ENCODE measurements at places on chromosomes 16 and 17.

DNA sequence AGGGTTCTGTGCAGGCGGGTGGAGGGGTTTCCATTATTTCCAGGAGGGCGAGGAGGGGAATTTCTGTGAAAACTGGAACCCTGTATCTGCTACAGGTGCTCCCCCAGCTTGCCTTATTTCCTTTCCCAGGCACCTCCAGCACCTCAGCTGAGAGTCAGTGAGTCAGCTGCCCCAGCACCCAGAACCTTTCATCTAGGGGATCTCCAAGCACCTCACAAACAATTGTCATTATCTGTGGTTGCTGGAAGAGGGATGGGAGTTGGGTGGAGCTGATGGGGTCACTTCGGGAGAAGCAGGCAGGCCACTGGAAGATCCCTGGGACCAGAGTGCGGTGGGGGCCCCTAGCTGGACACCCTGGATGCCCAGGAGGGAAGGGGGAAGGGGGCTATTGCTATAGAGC, 10.0 kb upstream of the CLUH start:
- DNase-seq = no peak

DNA sequence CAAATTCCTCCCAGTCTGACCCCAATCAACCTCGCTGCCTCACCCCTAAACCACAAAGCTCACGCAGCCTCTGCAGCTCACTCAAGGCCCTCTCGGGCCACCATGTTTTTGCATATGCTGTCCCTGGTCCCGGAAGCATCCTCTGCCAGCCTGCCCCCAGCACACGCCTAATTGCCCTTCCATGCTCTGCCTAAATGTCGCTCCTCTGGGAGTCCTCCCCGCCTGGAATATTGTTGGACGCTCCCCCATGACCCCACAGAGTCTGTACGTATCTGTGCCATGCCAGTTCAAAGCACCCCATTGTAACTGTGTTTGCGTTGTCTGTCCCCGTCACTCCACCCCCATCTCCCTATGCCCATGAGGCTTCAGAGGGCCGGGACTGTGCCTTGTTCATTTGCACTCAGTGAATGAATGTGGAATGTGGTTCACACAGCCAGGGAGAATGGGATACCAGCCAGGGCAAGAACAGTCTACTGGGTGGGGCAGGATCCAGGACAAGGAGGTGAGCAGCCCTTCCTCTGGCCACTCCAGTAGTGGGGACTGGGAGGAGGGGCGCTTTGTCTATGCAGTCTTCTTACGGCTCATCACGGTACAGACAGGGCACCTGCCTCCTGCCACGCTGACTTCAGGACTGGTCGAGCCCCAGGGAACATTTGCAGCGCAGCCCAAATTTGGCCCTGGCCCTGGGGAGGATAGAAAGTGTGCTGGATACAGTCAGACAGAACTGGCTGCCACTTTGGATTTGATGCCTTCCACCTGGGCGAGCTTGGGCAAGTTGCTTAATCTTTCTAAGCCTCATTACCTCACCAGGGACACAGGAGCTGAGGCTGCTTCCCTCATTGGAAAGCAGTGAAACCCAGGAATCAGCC, 48.5 kb downstream of the NOS2 start:
- DNase-seq = no peak

DNA sequence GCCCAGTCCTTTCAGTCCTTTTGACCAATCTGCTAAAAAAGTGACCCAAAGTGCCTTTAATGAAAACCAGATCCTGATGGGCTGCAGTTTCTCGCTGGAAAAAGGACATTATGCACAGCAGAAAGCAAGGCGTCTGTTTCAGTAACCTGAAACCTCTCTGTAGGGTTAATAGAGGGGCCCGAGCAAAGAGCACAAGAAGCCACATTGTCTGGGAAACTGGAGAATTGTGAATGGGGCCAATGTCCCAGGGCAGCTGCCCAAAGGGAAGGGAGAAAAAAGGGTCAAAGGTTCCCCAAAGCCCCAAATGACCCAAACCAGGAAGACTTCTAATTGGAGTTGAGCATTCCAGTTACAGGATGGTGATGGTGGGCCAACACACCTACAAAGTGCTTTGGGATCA, 3.0 kb downstream of the OTOA start:
- no peak for DNase-seq

- DNase-seq = no peak
These were observed 40.1 kb downstream of the IL4R start for GRCh38 chr16:27353853-27354252.

- no peak for DNase-seq
These were observed 1.2 kb downstream of the TMC6 start for GRCh38 chr17:78127239-78127887.

Measured in GM04504 (cell line).